ENCODE measurements at places on chromosomes 6 and 20.

DNA sequence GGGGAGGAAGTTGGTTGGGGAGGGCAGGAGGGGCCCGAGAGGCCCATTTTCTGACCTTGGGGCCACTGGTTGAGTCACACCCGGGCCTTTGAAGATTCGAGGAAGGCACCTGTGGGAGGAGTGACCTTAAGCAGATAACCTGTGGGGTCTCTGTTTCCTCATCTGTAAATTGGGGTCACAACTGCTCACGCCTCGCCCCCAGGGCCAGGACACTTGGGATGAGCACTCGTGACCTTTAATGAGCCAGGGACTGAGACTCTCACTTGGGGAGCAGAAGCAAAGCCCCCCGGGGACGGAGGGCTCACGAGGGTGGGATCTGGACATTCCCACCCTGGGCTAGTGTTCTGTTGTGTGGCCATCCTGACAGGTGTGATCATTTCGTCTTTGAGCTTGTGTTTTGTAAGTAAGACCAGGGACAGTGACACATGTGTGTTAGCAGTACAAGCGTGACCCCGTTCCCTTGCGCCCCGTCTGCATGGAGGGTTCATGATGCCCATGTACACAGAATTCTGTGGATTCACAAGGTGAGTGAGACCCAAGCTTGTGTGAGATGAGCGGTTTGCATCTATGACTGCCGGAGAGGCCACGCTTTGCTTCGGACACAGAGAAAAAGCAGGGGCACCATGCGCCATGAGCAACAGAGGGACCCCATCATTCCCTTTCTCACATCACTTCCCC lies 79.3 kb upstream of the PMEPA1 start:
- DNase-seq, result no peak

DNA sequence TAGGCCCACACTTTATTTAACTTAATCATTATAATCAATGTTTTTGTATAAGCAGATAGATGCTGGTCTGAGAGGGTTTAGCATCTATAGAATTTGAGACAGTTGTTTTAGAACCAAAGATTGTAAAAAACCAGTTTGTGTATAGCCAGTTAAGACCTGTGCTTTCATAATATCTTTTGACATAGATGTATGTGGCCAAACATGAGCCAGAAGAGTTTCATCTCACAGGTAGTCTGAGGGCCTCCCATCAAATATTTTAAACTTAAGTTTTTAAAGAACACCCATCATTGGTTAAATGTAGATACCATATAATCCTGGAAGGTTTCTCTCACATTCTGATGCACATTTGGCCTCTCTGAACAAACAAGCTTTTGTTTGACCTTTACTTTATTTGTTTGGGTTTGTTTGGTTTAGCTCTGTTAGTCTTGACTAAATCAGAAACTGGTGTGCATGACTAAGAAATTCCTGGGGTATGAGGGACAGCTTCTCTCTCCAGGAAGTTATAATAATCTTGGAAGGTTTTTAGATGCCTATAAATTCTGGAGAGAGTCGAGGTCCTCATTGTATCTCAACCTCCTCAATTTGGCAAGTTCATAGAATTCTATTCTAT lies 58.0 kb upstream of the TMEM200A start:
- no peak for DNase-seq

- no peak for DNase-seq
Observed at GRCh38 chr6:154228521-154228905, 128.1 kb downstream of the IPCEF1 start.

DNA sequence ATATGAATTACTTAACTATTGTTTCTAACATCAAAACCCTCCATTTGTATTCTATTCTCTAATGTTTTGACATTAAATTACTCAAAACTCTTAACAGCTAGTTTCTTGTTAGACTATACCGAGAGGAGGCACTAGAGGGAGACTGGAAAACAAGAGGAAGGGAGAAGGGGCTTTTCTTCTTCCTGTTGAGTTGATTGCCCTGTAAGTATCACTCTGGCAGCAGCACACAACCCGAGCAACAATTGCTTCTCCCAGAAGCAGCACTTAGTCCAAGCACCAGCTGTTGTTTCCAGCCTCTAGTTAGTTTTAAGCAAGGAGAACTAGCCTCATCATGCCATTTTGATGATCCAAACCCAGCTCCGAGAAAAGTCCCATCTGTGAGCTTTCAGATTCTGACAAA lies 603.8 kb downstream of the PRKN start:
- DNase-seq, result no peak

- DNase-seq, result no peak
Observed at GRCh38 chr6:89927791-89928550, 33.7 kb downstream of the GJA10 start.

DNA sequence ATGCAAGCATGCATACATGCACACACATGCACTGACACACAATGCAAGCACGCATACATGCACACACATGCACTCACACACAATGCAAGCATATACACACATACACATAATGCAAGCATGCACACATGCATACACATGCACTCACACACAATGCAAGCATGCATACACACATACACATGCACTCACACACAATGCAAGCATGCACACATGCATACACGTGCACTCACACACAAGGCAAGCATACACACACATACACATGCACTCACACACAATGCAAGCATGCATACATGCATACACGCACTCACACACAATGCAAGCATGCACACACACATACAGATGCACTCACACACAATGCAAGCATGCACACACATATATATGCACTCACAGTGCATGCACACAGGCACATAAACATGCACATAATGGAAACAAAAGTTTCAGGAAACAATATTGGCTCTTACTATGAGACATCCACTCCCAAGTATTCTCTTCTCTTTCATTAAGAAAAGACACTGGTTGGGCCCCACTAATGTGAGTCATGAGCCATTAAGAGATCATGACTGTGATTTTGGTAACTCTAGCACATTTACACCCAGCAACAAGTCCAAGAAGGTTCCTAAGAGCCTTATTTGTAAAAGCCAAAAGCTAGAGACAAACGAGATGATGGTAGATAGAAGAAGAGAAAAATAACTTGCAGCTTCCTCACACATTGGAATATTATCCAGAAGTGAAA lies 22.2 kb downstream of the APCDD1L start:
- no peak for DNase-seq

- DNase-seq, result no peak
Observed at GRCh38 chr6:14035071-14035847, 82.3 kb upstream of the CD83 start.

DNA sequence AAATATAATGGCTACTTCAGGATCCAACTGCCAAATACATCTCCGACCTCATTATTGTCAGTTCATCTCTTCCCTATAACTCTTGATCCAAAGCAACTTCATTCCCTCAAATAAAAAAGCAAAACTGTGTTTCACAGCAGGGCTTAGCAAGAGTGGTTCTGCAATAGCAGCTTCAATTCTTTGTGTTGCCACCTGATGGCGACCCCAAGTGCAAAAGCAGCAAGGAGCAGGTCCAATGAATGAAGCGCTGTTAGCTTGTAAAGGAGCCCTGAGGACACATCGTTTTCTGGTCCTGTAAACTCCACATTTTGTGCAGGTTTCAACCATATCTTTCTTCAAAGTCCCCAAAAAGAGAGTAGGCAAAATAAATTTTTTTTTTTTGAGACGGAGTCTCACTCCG lies 19.6 kb downstream of the RTN4IP1 start:
- DNase-seq, result no peak

All from nephron progenitor cell (in vitro differentiated cells).